ENCODE measurements at places on chromosomes 7 and 10.
A peak's percentile ranks its signal among the peaks of the same experiment; 100 is the strongest.

DNA sequence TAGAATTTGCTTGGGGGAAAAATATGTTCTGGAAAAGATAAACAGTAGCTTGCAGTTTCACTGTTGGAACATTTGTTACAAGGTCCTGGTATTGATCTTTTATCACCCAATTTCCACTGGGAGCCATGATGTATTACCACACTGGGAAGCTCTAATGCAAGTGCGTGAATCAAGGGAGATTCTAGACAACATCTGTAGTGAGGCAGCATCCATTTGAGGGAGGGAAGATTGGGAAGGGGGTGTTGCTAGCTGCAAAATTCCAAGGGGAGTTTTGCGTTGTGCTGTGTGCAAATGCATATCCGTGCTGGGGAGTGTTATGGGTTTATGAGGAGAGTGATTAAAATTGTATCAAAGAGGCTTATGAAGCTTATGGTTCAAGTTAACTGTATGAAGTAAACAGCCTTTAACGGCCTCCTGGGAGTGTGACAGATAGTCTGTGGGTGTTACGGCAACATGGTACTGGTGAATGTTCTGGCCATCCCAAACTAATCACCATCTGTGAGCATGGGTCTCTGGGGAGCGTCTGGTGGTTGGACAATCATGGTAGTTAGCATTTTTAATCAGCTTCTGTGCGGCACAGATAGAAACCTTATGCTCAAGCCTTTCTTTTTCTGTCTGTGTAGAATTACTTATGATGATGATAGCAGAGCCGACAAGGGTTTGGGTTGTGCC, 601.9 kb upstream of the GALNT17 start:
- no peak for DNase-seq

DNA sequence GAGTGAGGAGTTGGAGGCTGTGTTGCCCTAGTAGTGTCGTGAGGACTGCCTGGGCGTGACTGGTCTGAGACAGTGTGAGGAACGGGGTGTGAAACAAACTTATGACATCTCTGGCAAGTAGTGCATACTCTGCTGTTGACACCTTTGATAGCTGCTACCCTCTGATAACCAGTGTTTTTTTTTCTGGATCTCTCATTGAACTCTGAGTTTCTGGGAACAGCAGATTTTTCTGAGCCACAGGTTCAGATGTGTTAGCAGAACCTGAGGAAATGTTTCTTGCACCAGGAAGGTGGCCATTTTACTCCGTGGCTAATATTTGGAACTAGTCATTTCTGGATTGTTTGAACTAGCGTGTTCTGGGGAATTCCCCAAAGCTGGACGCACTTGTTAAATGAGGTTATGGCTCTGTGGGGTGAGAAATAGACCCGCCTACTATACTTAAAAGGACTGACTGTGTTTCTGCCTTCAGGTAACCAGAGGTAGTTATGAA, 52.9 kb downstream of the AUTS2 start:
- DNase-seq = no peak

DNA sequence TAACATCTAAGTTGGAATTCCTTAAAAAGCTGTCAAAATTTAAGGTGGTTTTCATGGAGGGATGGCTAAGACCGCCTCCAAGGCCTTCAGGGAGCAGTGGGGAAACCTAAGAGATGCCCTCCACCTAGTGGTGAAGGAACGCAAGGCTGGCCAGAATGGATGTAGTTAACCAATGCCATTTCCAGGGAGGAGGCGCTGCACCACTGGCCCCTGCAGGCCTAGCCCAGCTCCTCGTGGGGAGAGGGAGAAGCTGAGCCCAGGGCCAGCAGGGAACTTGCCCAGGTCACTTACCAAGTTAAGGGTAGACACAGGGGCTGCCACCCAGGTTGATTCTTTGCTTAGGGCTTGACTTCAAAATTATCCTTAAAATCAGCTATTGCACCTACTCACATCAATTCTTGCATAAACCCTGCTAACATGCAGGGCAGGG, 32.0 kb downstream of the FIGNL1 start:
- peak; percentile 65 for DNase-seq

DNA sequence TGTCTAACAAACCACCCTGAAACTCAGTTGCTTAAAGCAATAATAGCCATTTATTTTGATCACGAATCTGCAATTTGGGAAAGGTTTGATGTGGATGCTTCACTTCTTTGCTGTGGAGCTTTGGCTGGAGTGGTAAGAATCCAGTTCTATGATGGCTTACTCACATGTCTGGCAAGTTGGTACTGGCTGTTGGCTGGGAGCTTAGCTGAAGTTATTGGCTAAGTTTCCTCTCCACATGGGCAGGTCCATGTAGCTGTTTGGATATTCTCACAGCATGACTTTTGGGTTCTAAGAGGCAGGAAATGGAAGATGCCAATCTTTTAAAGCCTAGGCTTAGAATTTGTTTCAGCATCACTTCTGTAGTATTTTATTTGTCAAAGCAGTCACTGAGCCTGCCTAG, 277.6 kb upstream of the NRP1 start:
- no peak for DNase-seq

GRCh38 chr10:11009471-11010308, 8.0 kb upstream of the CELF2 start:
- DNase-seq = no peak

GRCh38 chr7:116579322-116579721, 54.5 kb downstream of the CAV1 start:
- no peak for DNase-seq

DNA sequence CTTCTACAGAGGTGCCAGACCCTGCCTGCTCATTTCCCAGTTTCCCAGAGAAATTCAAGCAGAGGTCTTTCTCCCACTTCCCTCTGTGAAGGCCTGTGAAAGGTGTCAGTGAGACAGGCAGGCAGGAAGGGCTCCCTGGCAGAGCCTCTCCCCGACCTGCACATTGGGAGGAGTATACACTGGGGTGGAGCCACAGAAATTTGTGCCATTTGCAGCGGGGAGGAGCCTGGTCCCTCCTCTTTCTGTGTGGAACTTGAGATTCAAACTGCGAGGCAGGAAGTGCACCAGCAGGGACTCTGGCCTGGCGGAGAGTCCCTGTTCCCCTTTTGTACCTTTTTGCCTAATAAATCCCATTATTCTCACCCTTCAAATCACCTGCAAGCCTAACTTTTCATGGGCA, 54.6 kb upstream of the OPN4 start:
- DNase-seq = no peak

DNA sequence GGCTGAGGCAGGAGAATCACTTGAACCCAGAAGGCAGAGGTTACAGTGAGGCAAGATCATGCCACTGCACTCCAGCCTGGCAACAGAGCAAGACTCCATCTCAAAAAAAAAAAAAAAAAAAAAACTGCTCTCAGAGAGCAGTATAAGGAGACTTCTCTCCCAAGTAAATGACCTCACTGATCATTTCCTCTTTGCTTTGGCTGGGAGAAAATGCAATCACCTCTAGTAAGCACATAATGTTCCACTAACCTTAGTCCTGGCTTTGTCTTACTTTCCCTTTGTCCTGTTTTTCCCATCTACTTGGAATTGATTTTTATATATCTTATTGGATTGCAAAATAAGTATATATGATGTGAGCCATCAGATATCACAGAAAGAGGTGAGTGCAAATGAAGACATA, 2.5 kb downstream of the SLC25A13 start:
- no peak for DNase-seq

GRCh38 chr10:69348816-69349541, 67.7 kb downstream of the TACR2 start:
- no peak for DNase-seq

- no peak for DNase-seq
Measured at GRCh38 chr7:46463170-46463569, 542.1 kb upstream of the IGFBP3 start.

GRCh38 chr7:135285547-135286233, 52.1 kb downstream of the STRA8 start:
- DNase-seq = no peak

- no peak for DNase-seq
Measured at GRCh38 chr7:15989194-15989593, 302.7 kb upstream of the MEOX2 start.

DNA sequence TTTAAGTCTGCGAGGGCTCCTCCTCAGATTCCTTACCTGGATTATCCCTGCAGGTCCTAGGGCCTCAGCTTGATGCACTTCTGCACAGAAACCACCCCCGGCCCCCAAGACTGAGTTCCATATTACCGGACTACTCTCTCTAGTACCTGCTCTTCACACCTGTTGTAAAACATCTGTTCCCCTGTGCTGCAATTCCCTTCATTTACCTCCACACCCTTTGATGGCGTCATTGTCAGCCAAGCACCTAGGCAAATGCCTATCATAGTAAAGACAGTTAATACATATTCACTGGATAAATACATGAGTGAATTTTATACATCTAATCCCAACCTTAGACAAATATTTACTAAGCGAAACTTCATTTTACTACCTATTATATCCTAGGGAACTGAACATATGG, 275.5 kb downstream of the PLXDC2 start:
- no peak for DNase-seq

- DNase-seq = no peak
Measured at GRCh38 chr10:119689016-119689580, 36.8 kb upstream of the INPP5F start.

DNA sequence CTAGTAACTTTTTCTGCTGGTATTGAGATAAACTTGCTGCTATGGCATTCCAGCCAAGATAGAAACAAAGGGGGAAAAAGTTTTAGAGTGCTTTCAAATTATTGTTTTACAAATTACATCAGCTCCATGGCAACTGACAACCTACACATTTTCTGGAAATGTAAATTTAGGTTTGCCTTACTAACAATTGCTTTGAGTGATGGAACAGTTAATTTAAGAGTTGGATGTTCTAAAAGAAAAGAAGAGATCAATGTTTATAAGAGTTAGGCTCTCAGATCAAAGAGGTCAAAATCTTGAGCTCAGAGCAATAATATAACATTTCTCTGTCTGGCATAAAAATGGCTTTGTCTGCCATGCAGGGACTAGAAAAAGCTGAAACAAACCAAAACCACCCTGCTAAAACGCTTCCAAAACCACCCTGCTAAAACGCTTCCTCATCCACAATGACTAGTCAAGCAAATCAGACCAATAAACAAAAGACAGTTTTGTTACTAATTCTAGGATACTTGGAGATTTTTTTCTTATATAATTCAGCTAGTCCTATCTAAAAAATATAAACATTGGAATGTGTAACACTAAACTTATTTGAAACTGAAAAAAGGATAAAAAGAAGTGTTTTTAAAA, 32.3 kb downstream of the ORC5 start:
- DNase-seq = no peak

DNA sequence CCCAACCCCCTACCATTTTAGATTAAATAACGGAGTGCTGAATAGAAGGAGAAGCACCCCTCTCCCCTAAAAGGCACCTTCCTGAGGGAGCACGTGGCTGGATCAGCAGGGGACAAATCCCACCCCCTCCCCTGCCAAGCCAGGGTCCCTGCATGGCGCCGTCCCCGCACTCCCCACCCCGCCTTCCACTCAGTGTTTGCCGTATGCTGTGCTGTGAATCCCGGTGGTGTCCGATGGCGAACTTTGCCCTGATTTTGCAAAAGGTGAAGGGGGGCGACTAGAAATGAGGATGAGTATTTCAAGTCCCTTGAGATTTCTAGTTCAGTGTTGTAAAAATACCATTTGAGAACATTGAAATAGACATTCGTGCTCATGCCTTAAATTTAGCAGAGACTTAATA, 83.5 kb upstream of the SH2B2 start:
- no peak for DNase-seq

GRCh38 chr7:94374231-94374630, 20.5 kb upstream of the COL1A2 start:
- no peak for DNase-seq

DNA sequence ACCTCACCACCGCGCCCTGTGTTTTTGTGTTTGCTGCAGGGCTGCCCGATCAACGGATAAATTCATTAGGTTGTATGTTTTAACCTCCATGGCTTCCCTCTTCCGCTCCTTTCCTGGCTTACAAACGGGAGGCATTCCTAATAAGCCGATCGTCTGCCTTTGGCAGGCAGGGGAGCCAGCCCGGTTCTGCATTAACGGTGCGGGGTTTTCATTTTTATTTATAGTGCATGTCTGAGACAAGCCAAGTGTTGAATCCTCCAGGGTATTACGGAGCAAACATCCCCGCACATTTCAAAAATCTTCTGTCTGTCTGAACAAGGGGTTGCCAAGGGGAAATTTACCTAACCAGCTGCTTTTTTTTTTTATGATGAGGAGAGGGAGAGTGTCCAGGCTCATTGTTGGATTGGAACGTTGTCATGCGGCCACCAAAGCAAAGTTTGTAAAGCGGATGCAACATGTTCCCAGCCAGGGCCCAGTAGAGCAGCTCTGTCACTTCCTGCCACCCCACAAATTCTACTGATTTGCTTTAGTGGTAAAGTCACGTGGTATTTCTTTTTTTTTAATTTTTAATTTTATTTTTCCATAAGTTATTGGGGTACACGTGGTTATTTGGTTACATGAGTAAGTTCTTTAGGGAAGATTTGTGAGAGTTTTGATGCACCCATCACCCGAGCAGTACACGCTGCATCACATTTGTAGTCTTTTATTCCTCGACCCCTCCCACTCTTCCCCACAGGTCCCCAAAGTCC, 92.3 kb upstream of the BAIAP2L1 start:
- DNase-seq = no peak

DNA sequence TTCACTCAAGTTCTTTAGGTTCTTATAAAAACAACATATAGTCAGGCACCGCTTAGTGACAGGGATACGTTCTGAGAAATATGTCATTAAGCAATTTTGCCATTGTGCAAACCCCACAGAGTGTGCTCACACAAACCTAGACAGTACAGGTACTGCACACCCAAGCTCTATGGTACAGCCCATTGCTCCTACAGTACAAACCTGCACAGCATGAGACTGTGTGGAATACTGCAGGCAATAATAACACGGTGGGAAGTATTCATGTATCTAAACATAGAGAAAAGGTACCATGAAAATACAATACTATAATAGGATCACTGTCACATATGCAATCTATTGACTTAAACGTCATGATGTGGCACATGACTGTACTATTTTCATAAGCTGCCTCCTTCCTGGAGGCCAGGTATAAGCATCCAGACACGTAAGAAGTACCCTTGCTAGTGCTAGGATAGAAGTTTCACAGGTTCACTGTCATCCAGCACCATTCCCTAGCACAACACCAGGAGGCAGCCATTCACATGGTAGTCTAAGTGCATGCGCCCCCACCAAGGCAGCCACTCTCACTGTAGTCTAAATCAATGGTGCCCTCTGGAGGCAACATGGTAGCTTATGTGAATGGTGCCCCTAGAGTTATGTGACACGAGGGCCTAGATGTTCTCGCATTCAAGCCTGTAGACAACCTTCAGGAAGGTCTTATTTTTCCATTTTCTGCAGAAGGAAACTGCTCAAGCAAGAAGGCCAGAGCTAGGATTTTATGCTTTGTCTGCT, 98.5 kb downstream of the ARHGAP22 start:
- DNase-seq = no peak

DNA sequence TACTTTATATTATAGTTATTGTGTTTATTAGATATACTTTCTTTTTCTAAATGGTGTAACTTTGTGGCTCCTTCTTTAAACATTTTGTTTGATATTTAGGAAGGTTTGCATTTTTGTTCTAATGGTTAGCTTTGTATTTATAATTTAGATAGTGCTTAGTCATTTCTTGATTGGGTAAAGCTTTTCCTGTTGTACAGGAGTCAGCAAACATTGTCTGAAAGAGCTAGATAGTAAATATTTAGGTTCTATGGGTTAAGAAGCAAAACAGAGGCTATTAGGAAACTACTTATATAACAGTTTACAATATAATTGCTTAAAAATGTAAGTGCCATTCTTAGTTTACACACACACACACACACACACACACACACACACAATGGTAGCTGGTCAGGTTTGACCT, 70.6 kb upstream of the CCDC6 start:
- no peak for DNase-seq

Data from activated CD4-positive, CD25-positive, alpha-beta regulatory T cell treated with anti-CD3 and anti-CD28 coated beads, Interleukin-2, amount 50 U/mL, for 72 hours (primary cell).